ENCODE measurements at places on chromosomes 7 and 10. TPM values are rescaled to one million over a fixed set of nuclear protein-coding genes. Genes with fewer than 3 reads are reported as not detected.

The OR13A1 gene
- not detected for total RNA-seq

The FAM13C gene
- 2.8 TPM for total RNA-seq

The CFAP70 gene
- 0.03 TPM for total RNA-seq

The PVRIG gene
- total RNA-seq: not detected

The GNG11 gene
- 22.9 TPM for total RNA-seq

The ZNF32 gene
- 31.8 TPM for total RNA-seq

DNA sequence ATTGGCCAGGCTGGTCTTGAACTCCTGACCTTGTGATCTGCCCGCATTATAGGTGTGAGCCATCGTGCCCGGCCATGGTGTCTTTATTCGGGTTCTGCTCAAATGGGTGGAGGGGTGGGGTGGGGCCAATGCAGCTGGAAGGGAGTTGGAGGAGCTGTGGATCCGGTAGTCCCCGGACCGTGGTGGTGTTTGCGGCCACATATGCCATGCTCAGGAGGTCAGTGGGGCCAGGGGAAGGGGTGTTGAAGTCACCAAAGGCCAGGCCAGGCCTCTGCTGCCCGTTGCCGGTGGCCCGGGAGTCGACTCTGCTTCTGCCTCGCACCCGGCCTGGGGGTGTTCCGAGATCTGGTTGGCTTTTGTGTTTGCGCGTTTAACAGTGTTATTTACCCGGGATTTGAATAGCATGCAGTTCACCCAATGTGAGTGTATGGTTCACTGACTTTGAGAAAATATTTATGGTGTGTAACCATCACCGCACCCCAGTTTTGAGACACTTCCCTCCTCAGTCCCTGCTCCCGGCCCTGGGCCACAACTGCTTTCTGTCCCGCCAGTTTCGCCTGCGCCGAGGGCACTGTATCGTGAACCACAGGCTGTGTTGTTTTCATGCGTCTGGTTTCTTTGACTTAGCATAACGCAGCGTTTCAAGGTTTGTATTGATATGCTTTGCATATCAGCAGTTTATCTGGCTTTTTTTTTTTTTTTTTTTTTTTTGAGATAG is 10.7 kb downstream of the INPP5A start:
- DNase-seq: no peak

DNA sequence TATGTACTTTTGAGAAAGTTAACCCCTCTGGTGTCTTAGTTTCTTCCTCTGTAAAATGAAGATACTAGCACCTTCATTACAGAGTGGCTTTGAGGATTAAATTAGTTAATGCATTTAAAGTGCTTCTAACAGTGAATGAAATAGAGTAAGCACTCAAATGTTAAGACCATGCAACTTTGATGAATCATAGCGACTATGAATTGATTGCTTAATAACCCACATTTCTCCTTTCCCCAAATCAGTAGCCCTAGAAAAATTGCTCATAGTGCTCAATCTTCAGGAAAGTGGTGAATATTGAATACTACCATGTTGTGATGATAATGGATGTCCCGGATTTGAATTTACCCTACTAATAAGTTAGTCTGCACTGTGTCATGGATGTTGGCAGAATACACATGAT is 48.1 kb downstream of the CD36 start:
- peak; percentile 15 for DNase-seq

GRCh38 chr10:51230887-51231585 is 156.7 kb downstream of the PRKG1 start:
- no peak for DNase-seq

- no peak for DNase-seq
These were observed 14.1 kb downstream of the LANCL2 start for GRCh38 chr7:55379285-55379684.

DNA sequence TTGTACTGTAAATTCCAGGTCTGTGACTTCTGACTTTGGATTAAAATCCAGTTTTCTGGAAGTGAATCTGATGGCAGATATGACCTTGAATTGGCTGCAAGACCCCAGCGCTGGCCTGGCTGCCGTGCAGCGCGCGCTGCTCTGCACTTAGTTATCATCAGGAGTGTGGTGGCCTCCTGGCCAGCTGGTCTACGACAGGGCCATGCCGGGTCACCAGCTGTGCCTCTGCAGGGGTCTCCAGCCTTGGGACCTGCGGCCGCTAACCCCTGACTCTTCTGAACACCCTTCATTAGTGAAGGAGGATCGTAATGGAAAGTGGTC is 190.7 kb upstream of the SH2B2 start:
- no peak for DNase-seq

- no peak for DNase-seq
These were observed 12.8 kb downstream of the PRKG1 start for GRCh38 chr10:51087114-51087513.

GRCh38 chr7:27169658-27170425 is 4.3 kb downstream of the HOXA10 start:
- peak; percentile 64 for DNase-seq

GRCh38 chr7:75649462-75649861 is 89.3 kb downstream of the HIP1 start:
- DNase-seq: no peak

DNA sequence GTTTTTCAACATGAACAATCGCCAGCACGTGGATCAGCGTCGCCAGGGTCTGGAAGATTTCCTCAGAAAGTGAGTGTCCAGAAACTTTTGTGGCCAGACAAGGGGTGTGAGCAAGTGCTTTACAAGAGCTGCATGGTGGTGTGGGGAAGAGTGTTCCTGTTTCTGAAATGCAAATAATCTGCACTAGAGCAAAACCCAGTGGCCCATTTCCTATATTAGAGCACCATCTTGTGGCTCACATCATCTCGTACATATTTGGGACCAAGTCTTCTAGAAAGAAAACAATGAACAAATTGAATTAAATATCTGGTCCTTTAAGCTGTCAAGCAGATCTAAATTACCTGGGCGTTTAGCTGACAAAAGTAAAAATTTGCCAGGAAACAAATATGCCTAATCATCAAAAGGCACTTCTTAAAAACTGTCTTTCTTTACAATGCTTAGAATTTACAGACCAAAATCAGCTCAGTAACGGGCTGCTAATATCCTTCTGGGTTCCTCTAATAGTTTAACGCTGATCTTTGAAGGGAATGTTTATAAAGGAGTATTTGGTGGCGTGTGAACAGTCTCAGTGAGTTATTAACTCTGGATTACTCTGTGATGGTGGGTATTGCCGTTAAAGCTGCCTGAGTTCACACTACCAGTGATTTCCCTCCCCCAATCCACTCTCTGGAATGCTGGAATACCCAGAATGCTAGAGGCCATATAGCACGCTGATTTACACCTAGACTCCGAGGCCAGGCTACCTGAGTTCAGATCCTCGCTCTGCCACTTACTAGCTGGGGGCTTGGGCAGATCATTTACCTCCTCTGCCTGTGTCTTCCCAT is 73.6 kb downstream of the SNX10 start:
- DNase-seq: peak; percentile 61

DNA sequence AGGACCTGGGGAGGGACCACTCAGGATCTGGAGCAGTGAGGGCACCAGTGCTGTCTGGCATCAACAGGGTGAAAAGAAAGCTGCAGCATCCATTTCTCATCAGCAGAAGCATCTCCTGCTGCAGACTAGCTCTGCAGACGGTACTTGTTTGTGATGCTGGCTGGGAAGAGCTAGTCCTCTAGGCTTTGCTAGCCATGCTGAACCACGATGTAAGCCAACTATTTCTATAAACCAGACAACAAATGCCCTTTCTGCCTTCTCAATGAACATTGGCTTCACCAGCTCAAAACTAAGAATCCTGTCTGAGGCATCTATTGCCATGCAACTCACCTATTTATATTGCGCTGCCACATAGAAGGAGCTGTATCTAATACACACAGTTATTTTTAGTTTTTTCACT is 65.6 kb downstream of the CTTNBP2 start:
- DNase-seq: no peak

- peak; percentile 23 for DNase-seq
These were observed 18.2 kb downstream of the HNRNPF start for GRCh38 chr10:43390759-43391158.

- no peak for DNase-seq
These were observed 8.8 kb downstream of the TRIM8 start for GRCh38 chr10:102653060-102653459.

- DNase-seq: no peak
These were observed 39.9 kb downstream of the OGDH start for GRCh38 chr7:44646176-44646920.
